Hematopoietic multipotent progenitor cell treated with erythropoietin and hydrocortisone succinate and interleukin-3 and kit ligand, for 17 days (in vitro differentiated cells): ENCODE measurements at places on chromosomes 13 and 19.

DNA sequence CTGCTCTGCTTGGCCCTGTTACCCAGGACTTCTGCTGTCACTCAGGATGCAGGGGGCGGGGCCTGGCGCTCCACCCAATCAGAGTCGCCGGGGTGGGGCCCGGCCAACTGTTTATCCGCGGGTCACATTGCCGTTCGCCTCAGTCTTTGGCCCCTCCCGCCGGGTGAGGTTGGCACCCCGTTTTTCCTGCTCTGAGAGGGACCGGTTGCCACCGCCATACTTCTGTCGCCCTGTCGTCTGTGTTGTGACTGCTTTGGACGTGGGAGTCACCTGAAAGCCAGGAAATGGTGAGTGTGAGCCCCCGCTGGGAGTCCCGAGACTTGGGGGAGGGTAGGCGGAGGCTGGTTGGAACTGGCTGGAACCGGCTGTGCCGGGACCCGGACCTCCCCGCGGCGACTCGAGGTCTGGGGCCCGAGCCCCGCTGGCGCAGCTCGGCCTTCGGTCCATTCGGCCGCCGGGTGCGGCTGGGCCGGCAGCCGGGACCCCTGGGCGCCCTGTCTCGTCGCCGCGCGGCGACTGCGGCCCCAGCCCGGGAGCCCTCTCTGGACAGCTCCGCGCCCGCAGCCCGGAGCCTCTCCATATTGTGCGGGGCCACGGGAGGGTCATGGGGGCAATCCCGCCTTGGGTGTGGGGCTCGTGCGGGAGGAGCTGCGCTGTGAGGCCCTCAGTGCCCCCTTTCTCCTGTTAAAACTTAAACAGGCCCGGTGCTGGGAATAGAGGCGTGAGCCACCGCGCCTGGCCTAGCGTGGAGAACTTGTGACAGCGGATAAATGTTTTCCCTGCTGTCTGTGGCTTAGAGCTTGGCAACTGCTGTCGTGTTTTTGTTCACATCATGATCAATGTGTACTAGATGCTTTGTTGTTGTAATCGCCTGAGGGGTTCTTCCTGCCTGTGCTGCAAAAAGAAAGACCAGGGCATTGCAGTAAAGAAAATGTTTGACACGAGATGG, at the start of gene ZNF844:
TSS of gene ZNF844 (plus strand) at position 142 of the 949 bp plus-strand sequence. CDS start at position 285, 143 bp downstream.
- DNase-seq, result peak; percentile 82

DNA sequence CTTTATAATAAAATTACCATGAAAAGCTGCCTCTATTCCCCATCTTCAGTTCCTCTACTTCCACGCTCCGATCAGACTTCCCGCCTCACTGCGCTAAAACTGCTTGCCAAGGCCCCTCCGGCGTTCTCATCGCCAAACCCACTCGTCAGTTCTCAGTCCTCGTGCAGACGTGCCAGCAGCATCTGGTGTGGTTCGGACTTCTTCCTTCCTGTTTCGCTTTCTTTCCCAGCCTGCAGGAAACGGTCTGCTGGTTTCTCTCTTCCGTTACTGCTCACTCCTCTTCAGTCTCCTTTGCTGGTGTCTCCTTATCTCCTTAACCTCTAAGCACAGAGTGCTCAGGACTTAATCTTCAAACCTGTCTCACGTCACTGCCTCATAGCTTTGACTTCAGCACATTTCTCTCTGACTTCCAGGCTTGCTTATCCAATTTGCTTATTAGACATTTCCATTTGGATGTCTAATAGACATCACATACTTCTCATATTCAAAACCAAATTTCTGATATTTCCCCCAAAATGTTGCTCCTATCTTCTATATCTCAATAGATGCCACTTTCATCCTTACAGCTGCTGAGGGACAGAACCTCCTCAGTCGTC, 40.3 kb downstream of the RCBTB2 start:
- DNase-seq, result peak; percentile 29

- DNase-seq, result no peak
Measured at GRCh38 chr19:52724701-52725514, 9.9 kb downstream of the ZNF611 start.

GRCh38 chr13:98749501-98749900, 3.0 kb downstream of the SLC15A1 start:
- DNase-seq, result no peak

DNA sequence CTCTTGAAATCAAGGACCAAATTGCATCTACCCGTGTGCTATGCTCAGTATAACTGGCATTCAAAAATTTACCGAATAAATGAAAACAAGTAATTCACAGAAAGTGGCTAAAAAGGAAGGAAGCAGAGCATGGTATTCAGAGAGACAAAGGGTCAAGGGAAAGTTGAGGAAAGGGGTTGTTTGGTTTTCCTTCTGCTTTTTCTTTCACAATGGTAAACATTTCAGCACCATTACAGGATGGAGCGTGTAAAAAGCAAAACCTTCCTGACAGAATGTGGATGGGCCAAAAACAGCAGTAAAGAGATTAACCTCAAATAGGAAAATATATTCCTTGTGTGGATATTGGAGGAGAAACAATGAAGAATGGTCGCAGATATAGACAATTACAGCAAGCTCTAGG, 14.8 kb downstream of the DIAPH3 start:
- no peak for DNase-seq

GRCh38 chr13:24663586-24663985, 16.6 kb upstream of the ATP12A start:
- DNase-seq, result no peak

DNA sequence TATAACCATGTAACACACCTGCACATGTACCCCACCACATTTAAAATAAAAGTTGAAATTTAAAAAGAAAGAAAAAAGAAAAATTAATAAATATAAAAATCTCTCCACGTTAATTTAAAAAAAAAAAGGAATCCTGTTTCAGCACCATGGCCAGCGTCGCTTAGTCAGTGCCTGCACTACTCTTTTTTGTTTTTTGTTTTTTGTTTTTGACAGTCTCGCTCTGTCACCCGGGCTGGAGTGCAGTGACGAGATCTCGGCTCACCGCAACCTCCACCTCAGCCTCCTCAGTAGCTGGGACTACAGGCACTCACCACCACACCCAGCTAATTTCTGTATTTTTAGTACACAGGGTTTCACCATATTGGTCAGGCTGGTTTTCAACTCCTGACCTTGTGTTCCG, 835.9 kb downstream of the UQCRFS1 start:
- no peak for DNase-seq

- no peak for DNase-seq
Measured at GRCh38 chr19:46288896-46289588, 7.8 kb upstream of the HIF3A start.

- DNase-seq, result no peak
Measured at GRCh38 chr19:5336195-5336965, 4.2 kb downstream of the PTPRS start.

DNA sequence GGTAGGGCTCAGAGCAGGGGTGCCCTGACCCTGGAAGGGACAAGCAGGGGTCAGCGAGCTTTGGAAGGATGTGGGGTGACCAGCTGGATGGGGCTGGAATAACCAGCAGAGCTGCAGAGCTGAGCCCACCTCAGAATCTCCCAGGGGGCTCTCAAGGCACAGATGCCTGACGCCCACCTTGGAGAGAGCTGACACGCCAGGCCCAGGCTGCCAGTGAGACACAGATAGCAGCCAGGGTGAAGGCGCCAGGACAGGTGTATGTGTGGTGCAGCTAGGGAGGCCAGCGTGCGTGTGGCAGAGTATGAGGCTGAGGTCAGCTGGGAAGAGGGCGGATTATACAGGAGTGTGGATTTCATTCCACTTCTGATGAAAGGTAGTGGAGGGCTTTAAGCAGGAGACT, 8.9 kb downstream of the AP1M1 start:
- DNase-seq, result no peak

DNA sequence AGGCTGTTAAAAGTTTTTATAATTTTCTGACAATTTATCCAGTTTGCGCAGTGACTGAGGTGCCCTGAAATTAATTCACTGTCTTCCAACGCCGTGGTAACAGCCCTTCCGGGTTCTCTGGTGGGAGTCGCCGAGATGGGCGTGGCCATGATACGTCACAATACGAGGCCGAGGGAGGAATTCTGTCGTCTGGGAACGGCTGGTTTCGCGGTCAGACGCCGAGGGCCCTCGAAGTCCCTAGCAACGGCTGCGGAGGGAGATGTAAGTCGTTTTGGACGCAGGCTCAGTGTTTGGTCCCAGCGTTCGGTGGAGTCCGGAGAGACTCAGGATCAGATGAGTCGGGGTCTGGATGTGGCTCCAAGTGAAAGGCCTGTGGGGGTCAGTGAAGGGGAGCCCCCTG, 21.7 kb downstream of the ZNF613 start:
- no peak for DNase-seq
